ENCODE measurements at places on chromosomes 1 and 21.

DNA sequence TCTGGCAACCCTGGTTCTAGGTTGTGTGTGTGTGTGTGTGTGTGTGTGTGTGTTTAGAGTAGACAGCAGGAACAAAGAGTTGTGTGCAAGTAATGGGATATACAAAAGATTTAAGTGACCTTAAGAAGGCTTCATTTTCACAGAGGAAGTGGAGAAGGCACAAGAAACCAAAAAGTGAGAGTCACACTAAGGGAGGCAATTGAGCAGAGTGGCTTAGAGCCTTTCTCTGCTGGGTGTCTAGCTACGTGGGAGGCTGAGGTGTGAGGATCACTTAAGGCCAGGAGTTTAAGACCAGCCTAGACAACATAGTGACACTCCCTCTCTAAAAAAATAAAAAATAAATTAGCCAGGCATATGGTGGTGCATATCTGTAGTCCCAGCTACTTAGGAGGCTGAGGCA is 44.4 kb upstream of the HAO2 start:
- peak; percentile 60 for DNase-seq

DNA sequence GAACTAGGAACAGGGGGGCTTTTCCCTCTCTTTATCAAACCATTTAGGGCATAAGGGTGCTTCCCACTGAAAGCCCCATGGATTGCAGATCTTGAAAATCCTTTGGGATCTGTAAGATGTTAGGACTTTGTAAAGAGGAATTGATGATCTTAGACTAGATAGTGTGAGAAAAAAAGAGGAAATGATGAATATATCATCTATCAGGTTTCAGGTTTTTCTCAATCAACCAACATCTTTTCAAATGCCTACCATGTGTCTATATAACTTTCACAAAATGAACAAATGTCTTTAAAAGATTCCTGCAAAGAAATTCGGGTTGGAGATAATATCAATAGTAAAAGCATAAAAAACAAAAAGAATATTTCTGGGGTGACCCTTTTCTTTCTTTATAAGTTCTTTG is 50.1 kb downstream of the KCNC4 start:
- no peak for DNase-seq

GRCh38 chr21:43204638-43205037 is 35.8 kb downstream of the CRYAA start:
- no peak for DNase-seq

- no peak for DNase-seq
These were observed 23.3 kb downstream of the KDM4A start for GRCh38 chr1:43673261-43673660.

DNA sequence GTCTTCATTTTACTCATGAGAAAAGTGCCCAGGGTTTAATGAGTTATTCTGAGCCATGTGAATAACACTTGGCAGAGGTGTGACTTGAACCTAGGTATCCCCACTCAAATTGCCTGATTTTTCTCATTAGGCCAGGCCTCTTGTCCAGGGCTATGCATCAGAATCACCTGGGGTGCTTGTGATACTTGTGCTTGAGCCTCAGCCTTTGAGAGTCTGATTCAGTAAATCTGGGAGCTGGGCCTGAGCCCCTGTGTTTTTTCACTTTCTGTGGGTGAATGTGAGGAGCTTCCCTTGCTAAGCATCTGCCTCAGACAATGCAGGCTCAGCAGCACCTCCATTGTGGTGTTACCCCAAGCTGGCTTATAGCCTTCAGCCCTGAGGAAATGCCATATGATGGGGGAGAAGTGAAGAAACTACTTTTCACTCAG is 127.1 kb downstream of the S1PR1 start:
- peak; percentile 51 for DNase-seq
